Activated CD8-positive, alpha-beta memory T cell treated with anti-CD3 and anti-CD28 coated beads, Interleukin-2, amount 10 ng/mL, durations not matched to agents 7 days and 5 days (primary cell): ENCODE measurements at places on chromosomes 7 and 10. TPM values are rescaled to one million over a fixed set of nuclear protein-coding genes. Genes with fewer than 3 reads are reported as not detected.
A peak's percentile ranks its signal among the peaks of the same experiment; 100 is the strongest.

SPDYE11 gene
- not detected for total RNA-seq

CALD1 gene
- total RNA-seq, result 0.47 TPM

TRPV5 gene
- total RNA-seq, result not detected

SGMS1 gene
- total RNA-seq, result 37.0 TPM

DNA sequence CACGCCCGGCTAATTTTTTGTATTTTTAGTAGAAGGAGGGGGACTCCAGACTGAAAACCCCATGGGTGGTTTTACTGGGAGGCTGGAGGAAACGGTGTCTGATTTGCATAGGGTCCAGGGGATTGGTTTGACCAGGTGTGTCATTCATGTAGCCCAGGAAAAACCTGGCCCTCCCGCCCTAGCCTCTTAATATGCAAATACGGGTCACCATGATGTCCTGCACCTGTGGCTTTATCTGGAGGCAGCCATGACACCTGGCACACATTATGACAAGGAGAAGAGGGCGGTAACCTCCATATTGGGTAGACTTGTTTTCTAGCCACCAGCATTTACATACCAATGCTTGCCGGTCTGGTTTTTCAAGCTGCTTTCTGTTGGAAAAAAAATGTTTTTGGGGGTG lies 68.0 kb downstream of the TRIL start:
- H3K27ac ChIP-seq, result no peak overlapping the region
- H3K27me3 ChIP-seq, result peaks cover 33% of the 10 kb centered on the region
- H3K4me1 ChIP-seq, result no peaks in the 10 kb centered on the region
- no peaks in the 10 kb centered on the region for H3K36me3 ChIP-seq

DNA sequence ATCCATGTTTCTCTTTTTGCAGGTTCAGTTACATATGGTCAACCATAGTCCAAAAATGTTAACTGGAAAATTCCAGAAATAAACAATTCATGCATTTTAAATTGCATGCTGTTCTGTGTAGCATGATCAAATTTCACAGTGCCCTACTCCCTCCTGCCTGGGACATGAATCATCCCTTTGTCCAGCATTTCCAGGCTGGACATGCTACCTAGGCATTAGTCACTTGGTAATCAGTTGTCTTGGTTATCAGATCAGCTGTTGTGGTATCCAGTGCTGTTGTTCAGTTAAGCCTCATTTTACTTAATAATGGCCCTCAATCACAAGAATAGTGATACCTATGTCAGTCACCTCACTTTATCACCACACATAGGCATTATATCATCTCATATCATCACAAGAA lies 7.3 kb upstream of the PNLIP start:
- no peak overlapping the region for H3K4me3 ChIP-seq
- H3K27me3 ChIP-seq, result no peaks in the 10 kb centered on the region
- H3K27ac ChIP-seq, result no peak overlapping the region
- H3K36me3 ChIP-seq, result no peaks in the 10 kb centered on the region
- H3K4me1 ChIP-seq, result no peaks in the 10 kb centered on the region

DNA sequence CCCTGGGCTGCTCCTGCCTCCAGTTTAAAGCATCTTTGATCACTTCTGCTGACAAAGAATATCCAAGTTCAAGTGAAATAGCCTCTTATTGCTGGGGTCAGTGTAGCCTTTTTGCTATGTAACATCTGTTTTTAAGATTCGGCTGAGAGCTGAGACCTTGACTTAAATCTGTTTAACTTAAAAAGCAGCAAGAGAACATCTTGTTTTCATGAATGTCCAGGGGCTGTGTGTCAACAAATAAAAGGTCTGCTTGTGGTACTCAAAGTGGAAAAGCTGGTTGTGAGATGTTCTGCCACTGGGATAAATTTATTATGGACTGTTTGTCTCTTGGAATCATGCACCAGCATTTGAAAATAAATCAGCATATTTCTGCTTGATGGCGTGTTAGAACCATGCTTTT lies 73.2 kb downstream of the CALD1 start:
- no peak for DNase-seq
- peaks cover 18% of the 10 kb centered on the region for H3K4me1 ChIP-seq
- H3K27ac ChIP-seq, result no peak overlapping the region
- no peaks in the 10 kb centered on the region for H3K36me3 ChIP-seq
- H3K4me3 ChIP-seq, result no peak overlapping the region

- no peak for DNase-seq
- H3K27ac ChIP-seq, result no peak overlapping the region
- H3K36me3 ChIP-seq, result no peaks in the 10 kb centered on the region
Observed at GRCh38 chr10:9605231-9605630, 1412.4 kb upstream of the CELF2 start.

DNA sequence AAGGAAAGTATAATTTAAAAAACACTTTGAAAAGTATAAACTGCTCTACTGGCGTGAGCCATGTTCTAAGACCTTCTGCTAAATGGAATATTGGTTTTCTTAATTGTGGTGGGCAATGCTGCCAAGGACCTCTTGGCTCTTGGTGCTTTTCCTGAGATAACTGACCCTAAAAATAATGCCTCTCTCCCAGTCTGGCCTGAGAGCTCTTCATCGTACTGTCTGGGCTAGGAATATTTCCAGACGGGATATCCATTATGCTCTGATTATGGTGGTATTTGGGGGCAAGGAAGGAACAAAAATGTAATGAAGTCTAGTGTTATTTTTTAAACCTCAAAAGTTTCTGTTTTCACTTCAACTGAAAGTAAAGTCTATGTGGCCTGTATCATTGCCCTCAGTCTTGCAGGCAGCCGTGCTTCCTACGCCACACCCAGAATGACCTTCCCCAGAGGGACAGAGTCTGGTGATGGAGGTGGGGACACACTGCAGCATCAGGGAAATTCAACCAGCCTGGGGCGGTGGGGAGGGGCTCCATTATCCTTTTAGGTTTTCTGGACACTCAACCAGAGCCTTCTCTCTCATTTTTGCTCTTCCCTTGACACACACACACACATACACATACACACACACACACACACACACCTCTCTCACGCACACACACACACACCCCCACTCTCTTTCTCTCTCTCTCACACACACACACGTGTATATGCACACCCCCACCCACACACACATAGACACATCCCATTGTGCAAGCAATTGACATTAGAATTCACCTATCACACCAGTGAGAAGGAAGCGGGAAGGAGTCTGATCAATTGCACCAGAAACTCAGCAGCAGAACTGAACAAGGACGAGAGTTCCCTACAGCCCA lies 99.6 kb downstream of the LRRC18 start:
- no peaks in the 10 kb centered on the region for H3K4me1 ChIP-seq
- no peak overlapping the region for H3K4me3 ChIP-seq
- H3K36me3 ChIP-seq, result no peaks in the 10 kb centered on the region
- no peak for DNase-seq
- no peak overlapping the region for H3K27ac ChIP-seq

DNA sequence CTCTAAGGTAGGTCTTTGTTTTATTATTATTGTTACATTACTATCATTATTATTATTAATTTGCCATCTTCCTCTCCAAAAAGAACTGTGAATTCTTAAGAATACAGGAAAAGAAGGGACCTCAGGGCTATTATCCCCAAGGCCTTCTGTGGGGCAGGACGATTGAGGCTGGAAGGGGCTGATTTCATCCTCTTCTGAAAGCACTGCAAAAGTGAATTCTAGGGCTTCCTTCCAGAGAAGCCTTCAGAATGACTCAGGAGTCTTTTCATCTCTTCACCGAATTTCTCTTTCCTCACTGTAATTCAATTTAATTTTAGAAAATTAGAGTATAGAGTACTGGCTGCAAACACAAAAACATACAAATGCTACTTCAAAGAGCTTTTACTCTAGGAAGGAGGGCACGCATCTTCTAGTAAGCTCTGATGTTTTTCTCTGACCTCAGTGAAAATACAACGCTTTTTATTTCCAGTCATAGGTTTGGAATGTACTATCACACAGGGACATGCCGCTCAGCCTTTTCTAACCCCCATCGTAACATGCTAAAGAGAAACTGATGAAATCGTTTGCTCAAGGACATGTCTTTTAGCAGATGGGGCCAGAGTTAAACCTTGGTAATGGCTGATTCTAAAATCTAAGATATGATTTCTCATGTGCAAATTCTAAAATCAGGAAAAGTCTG lies 280.2 kb upstream of the PITRM1 start:
- H3K4me1 ChIP-seq, result peaks cover 5% of the 10 kb centered on the region
- no peak for DNase-seq
- H3K36me3 ChIP-seq, result no peaks in the 10 kb centered on the region
- no peak overlapping the region for H3K4me3 ChIP-seq

DNA sequence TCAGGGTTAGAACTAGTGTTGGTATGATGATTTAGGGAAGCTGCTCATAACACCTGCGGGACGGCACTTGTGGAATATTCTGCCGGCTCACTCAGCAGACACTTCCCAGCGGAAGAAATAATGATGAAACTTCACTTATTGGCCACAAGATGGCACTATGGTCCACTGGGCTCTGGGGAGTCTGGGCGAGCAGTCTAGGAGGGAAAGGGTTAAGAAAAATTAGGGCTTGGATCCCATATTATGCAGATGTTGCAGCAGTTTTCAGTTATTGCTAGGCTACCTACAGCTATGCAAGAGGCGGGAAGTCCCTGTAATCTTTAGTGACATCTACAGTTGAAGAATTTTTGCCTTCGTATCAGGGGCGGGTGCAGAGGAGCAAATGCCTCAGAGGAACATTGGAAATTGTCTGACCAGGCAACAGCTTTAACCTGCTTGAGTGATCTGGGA lies 238.7 kb upstream of the PRSS58 start:
- DNase-seq, result no peak
- peaks cover 23% of the 10 kb centered on the region for H3K4me1 ChIP-seq
- H3K27ac ChIP-seq, result no peak overlapping the region
- no peaks in the 10 kb centered on the region for H3K36me3 ChIP-seq
- H3K27me3 ChIP-seq, result peaks cover 3% of the 10 kb centered on the region

- peaks cover 3% of the 10 kb centered on the region for H3K27me3 ChIP-seq
- peaks cover 9% of the 10 kb centered on the region for H3K4me1 ChIP-seq
- DNase-seq, result no peak
- no peak overlapping the region for H3K4me3 ChIP-seq
Observed at GRCh38 chr10:24727786-24728185, 4.1 kb upstream of the ARHGAP21 start.

DNA sequence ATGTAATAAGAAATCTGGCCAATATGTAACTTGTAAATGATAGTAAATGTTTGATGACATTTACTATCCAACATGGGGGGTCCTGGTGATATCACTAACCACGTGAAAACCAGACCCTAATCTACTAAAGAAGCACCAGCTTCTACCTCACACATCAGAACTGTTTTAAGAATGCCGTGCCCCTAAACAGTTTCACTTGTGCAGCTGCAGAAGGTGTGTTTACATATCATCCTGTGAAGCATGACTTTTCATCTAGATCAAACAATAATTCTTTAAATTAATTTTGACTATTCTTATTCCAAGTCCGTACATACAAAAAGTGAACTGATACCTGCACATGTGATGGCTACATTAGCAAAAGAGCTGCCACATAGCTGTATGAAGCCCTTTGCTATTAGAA lies 61.0 kb downstream of the STEAP1B start:
- peaks cover 9% of the 10 kb centered on the region for H3K4me1 ChIP-seq
- no peak for DNase-seq
- no peak overlapping the region for H3K27ac ChIP-seq
- no peak overlapping the region for H3K4me3 ChIP-seq
- H3K36me3 ChIP-seq, result no peaks in the 10 kb centered on the region

- H3K4me3 ChIP-seq, result peak overlapping the region; percentile 79
- peak; percentile 53 for DNase-seq
- H3K36me3 ChIP-seq, result peaks cover 7% of the 10 kb centered on the region
- H3K27me3 ChIP-seq, result peaks cover 24% of the 10 kb centered on the region
- H3K4me1 ChIP-seq, result peaks cover 53% of the 10 kb centered on the region
Observed at GRCh38 chr7:106111655-106112117, 426 bp downstream of the SYPL1 start.

- no peaks in the 10 kb centered on the region for H3K36me3 ChIP-seq
- peaks cover 5% of the 10 kb centered on the region for H3K4me1 ChIP-seq
- DNase-seq, result no peak
- no peaks in the 10 kb centered on the region for H3K27me3 ChIP-seq
- no peak overlapping the region for H3K27ac ChIP-seq
Observed at GRCh38 chr7:157757211-157757610, 420.4 kb downstream of the DNAJB6 start.
